ENCODE measurements at places on chromosomes 13 and 19.

- DNase-seq = no peak
Observed at GRCh38 chr13:109738298-109738746, 48.1 kb downstream of the IRS2 start.

- DNase-seq = peak; percentile 57
Observed at GRCh38 chr19:12946092-12946721, 545 bp downstream of the RAD23A start.

GRCh38 chr19:15812060-15812722 lies 3.3 kb downstream of the OR10H1 start:
- DNase-seq = peak; percentile 39

GRCh38 chr19:10454267-10454666 lies 33.9 kb downstream of the PDE4A start:
- no peak for DNase-seq

- DNase-seq = no peak
Observed at GRCh38 chr19:39795001-39795400, 16.3 kb downstream of the LEUTX start.

GRCh38 chr19:17289489-17289888 lies 7.8 kb downstream of the ANKLE1 start:
- DNase-seq = no peak

DNA sequence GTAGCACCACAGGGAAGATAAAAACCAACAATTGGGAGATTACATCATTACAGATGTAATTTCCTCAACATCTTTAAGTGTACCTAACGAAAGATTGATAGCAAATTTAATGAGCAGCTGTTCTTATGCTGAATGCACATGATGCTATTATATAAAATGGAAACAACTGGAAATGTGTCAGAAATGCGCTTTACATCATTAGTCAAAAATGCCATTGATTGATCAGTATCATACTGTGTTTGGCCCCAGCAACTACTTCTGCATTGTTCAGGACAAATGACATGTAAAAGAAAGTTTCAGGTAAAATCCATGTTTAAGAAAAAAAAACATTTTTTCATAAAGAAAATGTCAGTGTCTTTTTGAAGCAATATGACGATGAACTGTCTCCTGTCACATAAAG lies 625.5 kb upstream of the MIR17HG start:
- no peak for DNase-seq

DNA sequence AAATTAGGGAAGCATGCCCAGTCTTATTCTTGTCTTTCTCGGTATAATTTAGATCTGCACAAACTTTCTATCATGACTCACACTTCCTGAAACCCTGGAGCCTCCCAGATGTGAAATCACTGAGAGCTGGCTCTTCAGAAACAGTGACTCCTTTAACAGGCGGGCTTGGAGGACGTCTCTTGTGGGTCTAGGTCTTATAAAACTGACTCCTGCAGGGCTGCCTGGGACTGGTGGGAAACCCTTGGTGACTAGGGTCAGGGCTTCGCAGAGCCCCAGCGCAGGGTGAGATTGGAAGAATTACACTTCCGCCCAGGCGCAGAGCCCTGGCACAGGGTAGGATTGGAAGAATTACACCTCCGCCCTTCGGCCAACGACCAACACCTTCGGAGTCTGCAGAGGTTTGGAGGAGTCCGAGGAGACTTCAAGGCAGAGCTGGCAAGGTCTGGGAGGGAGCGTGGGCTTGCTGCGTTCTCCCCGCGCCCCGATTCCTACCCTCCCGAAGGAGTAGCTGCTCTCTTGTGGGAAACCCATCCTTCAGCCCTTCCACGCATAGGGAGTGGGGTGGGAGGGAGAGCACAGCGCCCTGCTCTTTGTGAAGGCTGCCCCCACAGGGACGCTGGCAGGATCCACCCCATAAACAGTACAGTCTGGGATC lies 43.4 kb upstream of the MAP3K10 start:
- DNase-seq = no peak

DNA sequence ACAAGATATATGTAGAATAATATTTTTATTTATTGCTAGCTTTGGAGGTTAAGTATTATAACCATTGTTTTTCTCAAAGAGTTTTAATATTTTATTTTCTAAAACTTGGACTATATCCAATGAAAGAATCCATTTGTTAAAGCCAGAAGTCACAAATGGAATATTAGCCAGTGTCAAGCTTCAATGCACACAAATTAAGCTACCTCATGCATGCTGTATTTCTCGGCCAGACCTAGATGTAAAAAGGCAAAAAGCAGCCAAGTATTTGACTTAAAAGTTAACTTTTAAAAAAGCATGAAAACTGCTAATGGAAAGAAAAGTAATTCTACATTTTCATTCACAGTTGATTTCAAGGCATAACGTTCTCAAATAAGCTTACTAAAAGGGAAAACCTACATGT lies 160.0 kb upstream of the ATXN8OS start:
- no peak for DNase-seq

DNA sequence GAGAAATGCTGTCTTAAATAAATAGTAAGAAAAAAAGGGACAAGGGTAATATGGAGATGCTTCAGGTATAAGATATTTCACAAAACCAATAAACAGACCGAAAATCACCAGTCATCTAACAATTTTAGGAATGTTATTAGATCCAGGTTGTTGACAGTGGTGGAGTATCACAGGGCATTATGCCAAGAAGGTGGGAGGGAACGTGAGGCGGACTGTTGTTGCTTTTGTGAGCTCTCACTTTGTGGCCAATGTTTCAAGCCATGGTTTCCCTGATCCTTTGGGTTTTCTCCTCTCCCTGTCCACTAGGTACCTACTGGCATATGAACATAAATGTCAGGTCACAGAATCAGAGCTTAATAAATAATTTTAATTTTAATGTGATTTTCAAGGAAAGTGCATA lies 790.3 kb upstream of the SLITRK1 start:
- no peak for DNase-seq

DNA sequence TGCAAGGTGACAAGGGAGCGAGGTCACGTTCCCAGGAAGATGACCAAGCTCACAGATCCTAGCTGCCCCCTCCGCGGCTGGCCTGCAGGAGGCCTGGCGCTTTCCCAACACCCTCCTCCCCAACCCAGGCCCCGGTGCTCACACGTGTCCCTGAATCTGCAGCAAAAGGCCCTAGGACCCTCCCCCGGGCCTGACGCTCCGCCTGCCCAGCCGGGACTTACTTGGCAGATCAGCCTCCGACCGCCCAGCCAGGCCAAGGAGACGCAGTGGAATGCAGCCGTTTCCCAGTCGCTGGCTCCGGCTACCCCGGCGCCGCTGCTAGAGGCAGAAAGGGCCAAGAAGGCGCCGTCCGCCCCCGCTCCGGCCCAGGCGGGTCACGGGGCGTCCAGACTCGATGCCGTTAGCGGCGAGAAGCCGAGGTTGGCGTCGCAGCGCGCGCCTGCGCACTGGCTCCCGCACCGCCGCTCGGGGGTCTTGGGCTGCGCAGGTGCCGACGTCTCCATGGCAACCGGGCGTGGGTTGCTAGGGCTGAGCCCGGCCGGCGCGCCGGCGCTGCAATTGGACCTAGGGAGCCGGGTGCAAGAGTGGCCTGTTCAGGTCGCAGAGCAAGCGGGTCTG lies at the start of gene PNMA8A:
PNMA8A (minus strand) TSS at position 448 of the 618 bp plus-strand sequence. CDS start 528 bp downstream, outside the sequence.
- no peak for DNase-seq

GRCh38 chr13:42247883-42248282 lies 24.1 kb upstream of the AKAP11 start:
- DNase-seq = no peak

DNA sequence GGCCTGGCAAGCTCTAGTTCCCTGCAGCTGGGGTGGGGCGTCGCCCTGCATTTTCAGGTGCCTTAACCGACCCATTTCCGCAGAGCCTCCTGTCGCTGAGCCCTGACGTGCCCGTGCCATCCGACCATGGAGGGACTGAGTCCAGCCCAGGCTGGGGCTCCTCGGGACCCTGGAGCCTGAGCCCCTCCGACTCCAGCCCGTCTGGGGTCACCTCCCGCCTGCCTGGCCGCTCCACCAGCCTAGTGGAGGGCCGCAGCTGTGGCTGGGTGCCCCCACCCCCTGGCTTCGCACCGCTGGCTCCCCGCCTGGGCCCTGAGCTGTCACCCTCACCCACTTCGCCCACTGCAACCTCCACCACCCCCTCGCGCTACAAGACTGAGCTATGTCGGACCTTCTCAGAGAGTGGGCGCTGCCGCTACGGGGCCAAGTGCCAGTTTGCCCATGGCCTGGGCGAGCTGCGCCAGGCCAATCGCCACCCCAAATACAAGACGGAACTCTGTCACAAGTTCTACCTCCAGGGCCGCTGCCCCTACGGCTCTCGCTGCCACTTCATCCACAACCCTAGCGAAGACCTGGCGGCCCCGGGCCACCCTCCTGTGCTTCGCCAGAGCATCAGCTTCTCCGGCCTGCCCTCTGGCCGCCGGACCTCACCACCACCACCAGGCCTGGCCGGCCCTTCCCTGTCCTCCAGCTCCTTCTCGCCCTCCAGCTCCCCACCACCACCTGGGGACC lies 1.2 kb downstream of the ZFP36 start:
- peak; percentile 54 for DNase-seq

- DNase-seq = no peak
Observed at GRCh38 chr19:9309974-9310446, 372 bp upstream of the ZNF699 start.

DNA sequence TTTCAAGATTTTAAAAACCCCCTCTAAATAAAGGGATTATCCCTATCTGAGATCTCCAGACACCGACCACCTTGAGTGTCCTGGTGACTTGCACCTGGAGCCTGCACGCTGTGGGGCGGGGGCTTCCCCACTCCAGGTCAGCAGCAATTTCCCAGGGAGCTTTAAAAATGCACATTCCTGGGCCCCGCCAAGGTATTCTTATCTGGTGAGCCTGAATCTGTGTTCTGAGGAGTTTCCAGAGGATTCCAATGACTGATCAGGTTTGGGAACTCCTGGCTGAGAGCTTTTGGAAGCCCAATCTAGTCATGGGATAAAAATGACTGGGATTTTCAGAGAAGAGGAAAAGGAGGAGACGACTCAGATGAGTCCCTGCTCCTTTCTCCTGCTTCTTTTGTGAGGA lies 66.1 kb downstream of the FGF9 start:
- no peak for DNase-seq

- peak; percentile 38 for DNase-seq
Observed at GRCh38 chr19:2274931-2275535, 6.9 kb downstream of the PEAK3 start.

DNA sequence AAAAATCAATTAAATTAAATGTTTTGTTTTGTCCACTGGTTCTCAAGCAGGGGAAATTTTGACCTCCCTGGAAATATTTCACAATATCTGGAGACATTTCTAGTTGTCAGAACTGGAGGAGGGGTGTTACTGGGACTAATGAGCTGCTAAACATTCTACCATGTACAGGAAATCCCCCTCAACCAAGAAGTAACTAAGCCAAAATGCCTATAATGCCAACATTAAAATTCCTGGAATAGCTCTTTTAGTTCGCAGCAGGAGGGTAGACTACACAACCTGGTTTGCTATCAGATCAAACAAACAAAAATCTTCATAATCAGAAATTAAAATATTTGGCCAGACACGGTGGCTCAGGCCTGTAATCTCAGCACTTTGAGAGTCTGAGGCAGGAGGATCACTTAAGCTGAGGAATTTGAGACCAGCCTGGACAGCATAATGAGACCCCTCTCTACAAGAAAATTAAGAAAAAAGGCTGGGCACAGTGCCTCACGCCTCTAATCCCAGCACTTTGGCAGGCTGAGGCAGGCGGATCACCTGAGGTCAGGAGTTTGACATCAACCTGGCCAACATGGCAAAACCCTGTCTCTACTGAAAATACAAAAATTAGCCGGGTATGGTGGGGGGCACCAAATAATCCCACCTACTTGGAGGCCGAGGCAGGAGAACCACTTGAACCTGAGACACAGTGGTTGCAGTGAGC lies 13.7 kb upstream of the SMARCA4 start:
- no peak for DNase-seq

GRCh38 chr13:43431841-43432240 lies 354.9 kb downstream of the ENOX1 start:
- DNase-seq = no peak

DNA sequence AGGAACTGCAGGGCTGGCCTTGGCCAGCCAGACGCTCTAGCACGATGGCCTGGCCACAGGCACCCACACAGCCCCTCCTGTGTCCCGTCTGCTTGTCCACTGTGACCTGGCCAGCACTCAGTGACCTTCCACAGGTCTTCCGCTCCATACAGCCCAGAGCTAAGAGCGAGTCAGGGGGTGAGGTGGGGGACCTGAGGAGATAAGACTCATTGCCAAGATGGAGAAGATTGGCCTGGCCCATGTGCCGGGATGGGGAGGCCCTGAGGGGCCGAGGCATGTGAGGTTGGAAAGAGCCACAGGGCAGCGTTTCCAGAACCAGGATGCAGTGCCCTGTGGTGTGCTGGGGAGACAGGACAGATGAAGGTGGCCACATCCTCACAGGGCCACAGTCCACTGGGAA lies 10.2 kb upstream of the SLC7A9 start:
- no peak for DNase-seq

- no peak for DNase-seq
Observed at GRCh38 chr19:51166846-51167490, 24.9 kb downstream of the SIGLEC7 start.

DNA sequence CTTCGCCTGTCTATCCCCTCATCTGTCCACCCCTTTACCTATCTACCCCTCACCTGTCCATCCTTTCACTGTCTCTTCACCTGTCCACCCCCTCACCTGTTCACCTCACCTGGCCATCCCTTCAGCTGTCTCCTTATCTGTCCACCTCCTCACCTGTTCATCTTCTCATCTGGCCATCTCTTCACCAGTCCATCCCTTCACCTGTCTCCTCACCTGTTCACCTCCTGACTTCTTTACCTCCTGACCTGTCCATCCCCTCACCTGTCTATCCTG lies 13.2 kb upstream of the KANK2 start:
- DNase-seq = no peak

GRCh38 chr19:37763488-37763887 lies 15.9 kb downstream of the ZNF573 start:
- no peak for DNase-seq

DNA sequence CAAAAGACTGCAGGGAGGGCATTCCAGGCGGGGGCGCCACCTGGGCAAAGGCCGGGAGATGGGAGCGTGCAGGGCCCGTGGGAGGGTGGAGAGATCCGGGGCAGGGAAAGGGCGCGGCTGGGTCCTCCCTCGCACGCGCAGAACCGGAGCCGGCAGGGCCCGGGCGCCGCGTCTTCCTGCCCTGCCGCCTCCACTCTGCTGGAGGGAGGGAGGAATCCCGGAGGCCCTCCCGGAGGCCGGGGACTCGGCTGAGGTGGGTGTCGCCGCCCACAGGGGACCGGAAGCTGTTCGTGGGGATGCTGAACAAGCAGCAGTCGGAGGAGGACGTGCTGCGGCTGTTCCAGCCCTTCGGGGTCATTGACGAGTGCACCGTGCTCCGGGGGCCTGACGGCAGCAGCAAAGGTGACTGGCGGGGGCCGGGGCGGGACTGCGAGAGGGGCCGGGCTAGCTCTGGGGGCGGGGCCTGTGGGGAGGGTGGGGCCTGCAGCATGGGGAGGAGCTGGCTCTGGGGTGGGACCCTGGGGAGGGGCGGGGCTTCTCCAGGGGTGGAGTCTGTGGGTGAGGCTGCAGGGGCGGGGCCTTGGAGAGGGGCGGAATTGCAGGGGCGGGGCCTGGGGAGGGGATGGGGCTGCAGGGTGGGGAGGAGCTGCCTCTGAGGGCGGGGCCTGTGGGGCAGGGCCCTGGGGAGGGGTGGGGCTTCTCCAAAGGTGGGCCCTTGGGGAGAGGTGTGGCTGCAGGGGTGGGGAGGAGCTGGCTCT lies 51.3 kb downstream of the CELF5 start:
- DNase-seq = peak; percentile 91
